Activated CD4-positive, CD25-positive, alpha-beta regulatory T cell treated with anti-CD3 and anti-CD28 coated beads, Interleukin-2, amount 50 U/mL, for 24 hours (primary cell): ENCODE measurements at places on chromosomes 16 and 17.

- no peak for ATAC-seq
These were observed 3.2 kb downstream of the RHBDL3 start for GRCh38 chr17:32268734-32269288.

DNA sequence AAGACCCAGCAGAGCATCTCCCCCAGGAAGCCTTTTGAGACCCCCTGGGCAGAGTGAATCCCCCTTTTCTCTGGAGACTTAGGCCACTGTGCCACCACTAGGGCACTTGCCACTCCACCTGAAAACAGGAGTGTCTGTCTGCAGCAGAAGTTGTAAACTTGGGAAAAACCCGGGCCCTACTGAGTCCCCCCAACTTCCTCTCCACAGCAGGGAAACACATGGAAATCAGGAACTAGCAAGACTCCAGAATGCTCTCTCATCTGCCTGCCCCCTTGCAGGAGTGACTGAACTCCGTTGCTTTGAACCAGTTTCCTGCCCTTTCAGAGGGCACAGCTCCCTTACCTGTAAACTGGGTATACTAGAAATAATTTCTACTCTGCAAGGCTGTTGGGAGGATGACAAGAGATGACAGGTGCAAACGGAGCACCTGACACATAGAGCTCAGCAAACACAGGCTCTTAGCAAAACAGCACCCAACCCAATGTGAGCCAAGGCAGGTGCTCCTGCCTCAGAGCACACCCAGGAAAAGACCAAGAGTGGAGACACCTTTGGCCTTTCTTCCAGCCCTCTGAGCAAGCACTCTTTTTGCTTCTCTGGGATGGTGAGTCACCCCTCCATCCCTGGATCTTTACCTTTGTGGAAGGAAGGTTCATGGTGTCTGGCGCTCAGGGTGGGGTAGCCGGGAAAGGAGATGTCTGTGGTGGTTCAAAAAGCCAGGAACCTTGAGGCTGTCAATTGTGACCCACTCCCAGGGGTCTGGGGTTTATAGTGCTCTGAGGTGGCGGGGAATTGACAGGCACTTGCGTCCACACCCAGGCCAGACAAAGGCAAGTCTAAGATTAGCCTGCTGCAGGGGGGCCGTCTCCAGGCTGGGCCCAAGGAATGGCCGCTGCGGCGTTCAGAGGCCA lies at the start of gene HCRT:
HCRT (minus strand) TSS at position 740 of the 908 bp plus-strand sequence; CDS start at position 653, 87 bp downstream.
- ATAC-seq: no peak

DNA sequence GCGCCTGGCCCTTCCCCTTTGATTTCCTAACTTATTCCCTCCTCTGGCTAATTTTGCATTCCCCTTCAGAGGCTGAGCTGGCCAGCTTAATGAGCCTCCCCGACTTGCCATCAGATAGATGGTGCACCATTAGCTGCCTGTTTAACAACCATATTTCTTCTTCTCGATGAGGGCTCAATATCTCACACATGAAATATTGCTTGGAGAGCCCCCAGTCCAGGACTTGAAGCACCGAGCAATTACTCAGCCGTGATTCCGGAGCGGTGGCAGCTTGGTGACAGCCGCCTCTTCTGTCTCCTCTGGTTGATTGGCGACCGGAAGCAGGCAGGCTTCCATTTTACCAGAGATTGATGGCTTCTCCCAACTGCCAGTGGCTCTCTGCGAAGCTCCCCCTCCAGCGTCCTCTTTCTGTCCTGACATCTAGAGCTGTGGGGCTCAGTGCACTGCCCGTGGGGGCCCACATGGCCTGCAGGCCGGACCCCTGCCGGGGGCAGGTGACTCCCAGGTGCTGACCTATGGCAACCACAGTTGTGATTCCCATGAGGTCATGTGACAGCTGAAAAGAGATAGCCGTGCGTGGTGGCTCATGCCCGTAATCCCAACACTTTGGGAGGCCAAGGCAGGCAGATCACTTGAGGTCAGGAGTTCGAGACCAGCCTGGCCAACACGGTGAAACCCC lies 133.7 kb upstream of the SEC14L1 start:
- no peak for ATAC-seq

DNA sequence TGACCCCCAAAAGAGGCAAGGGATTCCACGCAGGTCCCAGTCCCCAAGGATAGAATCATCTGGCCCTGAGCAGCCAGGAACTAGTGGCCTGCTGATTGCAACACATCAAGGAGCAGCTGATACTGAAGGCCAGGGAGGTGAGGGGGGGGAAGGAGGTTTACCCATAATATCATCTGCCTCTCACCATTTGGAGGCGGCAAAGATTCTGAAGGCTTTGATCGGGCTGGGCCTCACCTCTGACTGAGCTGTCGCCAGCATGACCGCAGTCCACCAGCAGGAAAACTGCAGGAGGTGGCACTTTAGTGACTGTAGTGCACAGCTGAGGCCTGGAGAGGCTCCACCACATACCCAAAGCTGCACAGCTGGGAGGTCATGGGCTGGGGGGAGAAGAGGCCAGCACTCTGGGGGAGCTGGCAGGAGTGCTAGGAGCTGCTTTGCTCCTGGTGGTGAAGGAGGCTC lies 20.5 kb upstream of the ITGA3 start:
- ATAC-seq: peak; percentile 7

GRCh38 chr16:73172241-73172972 lies 124.5 kb upstream of the ZFHX3 start:
- ATAC-seq: no peak

DNA sequence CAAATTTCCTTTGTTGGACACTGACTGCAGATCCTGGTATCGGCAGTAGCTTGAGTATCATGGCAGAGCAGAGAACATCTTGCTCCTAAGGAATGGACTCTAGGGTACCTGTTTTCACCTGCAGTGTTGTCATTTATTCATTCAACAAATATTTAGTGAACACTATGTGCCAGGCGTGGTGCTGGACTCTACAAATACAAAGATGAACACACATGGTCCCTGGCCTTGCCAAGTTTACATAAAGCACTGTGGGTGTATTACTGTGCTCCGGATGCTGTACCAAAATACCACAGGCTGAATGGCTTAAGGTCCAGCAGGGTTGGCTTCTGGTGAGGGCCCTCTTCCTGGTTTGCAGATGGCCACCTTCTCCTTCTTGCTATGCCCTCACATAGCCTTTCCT lies 14.2 kb upstream of the CCR7 start:
- ATAC-seq: no peak

DNA sequence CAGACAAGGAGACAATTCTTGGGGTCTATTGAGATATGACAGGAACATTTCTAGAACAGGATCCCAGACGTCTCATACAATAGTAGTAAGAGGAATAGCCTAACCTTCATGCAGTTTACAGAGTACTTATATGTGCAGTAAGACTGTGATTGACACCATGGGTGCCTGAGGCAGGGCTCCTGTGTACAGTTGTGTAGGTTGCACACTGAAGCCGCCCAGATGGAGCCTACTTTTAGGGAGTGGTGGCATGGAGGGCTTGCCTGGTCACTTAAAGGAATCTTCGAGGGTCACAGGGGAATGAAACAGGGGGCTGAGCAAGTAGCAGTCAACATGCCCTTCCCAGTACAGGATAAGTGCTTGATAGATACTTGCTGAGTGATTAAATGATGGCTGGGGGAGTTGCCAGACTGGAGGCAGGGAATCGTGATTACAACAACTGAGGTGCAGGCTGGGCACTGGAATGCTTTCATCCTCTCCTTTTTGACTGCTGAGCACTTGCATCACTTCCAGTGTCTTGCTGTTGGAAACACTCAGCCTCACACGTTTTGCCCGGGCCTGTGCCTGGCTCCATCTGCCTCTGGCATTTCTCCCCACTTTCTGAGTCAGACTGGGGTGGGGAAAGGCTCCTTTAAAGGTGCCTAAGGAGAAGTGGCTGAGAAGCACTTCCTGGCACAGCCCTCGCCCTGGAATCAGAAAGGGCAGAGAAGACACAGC lies 71.0 kb downstream of the COPRS start:
- no peak for ATAC-seq

DNA sequence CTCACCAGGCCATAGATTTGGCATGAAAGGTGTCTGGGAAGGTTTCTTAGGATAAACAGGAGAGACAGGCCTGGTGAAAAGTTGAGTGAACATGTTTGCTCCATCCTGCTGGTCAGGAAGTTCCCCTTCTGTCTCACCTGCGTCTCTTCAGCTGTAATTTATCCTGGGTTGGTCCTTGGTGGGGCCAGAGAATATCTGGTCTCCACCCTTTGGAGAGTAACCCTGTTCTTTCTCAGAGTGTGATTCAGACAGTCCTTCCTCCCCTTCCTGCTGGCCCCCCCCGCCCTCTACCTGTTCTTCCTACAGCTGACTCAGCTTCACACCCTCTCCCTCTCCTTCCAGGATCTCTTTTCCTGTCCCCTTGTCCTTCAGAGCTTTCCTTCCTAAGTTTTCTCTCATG lies 17.1 kb downstream of the MINK1 start:
- no peak for ATAC-seq

GRCh38 chr16:48101069-48101674 lies 54.6 kb downstream of the ABCC12 start:
- peak; percentile 82 for ATAC-seq

DNA sequence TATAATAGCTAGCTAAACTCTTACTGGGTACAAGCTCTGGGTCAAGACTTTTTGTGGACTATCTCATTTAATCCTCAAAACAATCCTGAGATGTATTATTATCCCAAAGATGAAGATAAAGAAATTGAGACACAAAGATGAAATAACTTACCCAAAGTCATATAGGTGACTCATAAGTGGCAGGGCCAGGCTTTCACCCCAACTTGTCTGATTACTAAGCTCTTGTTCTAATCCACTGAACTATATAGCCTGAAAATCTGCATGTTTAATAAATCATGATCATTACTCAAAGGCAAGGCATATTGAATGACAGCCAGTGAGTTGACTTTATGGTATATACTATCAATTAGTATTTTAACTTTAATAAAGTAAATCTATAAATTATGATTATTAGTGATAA lies 77.4 kb downstream of the SKAP1 start:
- peak; percentile 79 for ATAC-seq

GRCh38 chr16:4803898-4804762 lies 1.7 kb upstream of the ROGDI start:
- no peak for ATAC-seq

GRCh38 chr17:77405867-77406732 lies 265.3 kb downstream of the SEC14L1 start:
- ATAC-seq: no peak

- ATAC-seq: no peak
These were observed 4.5 kb downstream of the PCGF2 start for GRCh38 chr17:38743556-38744171.

DNA sequence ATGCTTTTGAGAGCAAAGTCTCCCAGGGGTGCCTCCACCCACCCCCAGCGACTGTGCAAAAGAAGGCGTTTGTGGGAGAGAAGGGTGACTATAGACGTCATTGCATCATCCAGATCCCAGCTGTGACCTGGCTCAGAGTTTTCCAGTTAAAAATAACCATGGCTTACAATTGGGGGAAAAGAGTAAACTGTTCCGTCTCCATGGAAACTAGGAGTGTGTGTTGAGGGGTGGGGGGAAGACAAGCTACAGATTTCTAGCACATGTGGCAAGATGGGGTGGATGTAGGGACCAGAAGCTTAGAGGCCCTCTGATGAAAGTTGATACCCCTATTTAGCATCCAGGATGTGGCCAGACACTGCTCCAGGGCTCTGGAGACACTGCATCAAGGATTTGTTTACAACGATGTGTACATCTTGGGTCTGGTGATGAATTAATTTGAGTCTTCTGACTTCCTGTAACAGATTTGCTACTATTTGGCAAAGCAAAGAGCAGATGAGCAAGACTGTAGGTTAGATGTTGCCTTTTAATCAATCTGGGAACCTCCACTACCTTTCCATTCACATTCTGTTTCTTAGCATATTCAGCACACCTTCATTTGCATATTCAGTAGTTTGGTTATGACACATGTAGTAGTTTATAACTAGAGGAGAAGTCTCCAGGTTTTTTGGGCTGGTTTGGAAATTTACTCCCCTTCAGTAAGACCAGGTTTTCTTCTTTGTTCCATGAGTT lies 6.2 kb upstream of the DUSP14 start:
- no peak for ATAC-seq

DNA sequence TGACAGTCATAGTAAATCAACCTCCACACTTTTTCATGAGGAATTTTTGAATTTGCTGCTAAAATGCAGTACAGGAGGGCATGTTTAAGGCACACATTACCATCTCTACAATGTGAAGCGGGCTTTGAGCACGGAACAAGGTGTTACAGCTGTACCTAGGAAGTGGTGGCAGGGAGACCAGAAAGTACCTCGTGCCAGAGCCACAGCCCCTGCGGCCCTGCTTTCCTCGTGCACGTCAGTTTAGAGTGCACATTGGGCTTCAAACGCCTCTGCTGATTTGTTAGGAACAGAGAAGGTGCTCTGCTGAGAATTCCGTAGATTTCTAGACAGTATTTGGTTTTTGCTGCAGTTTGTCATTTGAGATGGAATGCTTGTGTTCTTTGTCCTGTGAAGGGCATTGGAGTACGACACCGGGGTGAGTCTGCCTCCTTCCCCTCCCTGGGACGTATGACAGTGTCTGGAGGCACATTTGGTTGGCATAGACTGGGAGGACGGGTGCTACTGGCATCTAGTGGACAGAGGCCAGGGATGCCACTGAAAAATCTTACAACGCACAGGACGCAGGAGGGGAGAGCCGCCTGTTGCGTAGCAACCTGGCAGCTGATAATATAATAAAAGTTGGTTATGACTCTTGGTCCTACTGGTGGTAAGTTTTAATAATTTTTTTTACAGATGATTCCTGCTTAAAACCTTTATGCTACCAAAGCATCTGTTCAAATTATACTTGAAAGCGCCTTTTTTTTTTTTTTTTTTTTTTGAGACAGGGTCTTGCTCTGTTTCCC lies 9.1 kb downstream of the FOXK2 start:
- ATAC-seq: no peak

DNA sequence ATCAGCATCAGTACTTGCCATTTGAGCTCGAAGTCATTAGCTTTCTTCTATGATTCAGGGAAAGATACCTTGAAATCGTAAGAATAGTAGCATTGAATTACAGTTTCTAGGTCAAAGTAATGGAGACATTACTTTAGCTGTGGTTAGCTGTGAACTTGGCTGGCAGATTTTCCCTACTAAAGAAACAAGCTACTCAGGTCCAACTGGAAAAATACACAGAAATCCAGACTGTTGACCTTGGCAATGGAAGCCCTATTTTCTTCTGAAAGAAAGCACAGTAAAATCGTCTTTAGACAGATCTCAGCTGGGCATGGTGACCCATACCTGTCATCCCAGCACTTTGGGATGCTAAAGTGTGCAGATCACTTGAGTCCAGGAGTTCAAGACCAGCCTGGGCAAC lies 13.4 kb upstream of the DNAJA2 start:
- ATAC-seq: no peak

- ATAC-seq: no peak
These were observed 215.6 kb upstream of the CDH5 start for GRCh38 chr16:66150698-66151482.

- ATAC-seq: no peak
These were observed 313.4 kb downstream of the HAPSTR1 start for GRCh38 chr16:9404811-9405210.

GRCh38 chr17:45123930-45124796 lies 8.2 kb downstream of the PLCD3 start:
- peak; percentile 80 for ATAC-seq

- no peak for ATAC-seq
These were observed 8.4 kb downstream of the TPPP3 start for GRCh38 chr16:67384778-67385510.

DNA sequence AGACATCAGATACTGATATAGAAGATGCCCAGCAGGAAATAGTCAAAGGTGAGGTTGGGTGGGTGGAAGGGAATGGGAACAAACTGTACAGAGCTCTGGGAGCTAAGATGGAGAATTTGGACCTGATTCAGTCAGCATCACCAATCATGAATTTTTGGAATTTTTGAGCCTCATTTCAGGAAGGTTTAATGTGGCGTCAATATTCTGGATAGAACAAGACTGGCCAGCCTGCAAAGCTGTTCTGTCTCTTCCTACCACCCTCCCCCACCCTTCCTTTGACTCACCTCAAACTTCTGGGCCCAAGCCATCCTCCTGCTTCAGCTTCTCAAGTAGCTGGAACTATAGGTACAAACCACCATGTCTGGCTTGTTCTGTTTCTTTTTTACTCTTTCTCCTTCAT lies 32.6 kb downstream of the CTCF start:
- no peak for ATAC-seq
